ENCODE measurements at places on chromosomes 6 and 20.

DNA sequence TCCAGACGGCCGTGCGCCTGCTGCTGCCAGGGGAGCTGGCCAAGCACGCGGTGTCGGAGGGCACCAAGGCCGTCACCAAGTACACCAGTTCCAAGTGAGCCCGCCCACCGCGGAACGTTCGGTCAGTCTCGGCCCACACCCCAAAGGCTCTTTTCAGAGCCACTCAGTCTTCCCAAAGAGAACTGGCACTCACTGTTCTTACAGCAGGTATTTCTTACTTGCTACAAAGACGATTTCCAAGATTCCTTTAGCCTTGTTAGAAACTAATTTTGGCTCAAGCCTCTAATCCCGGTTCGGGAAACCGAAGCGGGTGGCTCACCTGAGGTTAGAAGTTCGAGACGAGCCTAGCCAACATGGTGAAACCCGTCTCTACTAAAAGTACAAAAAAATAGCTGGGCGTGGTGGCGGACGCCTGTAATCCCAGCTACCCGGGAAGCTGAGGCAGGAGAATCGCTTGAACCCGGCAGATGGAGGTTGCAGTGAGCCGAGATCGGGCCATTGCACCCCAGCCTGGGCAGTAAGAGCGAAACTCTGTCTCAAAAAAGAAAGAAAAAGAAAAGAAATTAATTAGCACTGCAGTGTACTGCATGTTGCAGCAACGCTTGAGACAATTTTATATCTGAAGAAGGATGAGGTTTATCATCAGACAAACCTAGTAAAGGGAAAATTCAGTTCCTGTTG is 73.1 kb downstream of the OR2B2 start:
- peak; percentile 12 for DNase-seq

- no peak for DNase-seq
Observed at GRCh38 chr6:150537491-150537890, 62.2 kb upstream of the PLEKHG1 start.

- no peak for DNase-seq
Observed at GRCh38 chr20:3863317-3863716, 16.7 kb downstream of the MAVS start.

- DNase-seq = no peak
Observed at GRCh38 chr20:38321959-38322598, 18.1 kb downstream of the BPI start.

- no peak for DNase-seq
Observed at GRCh38 chr6:2900821-2901644, 2.1 kb downstream of the SERPINB9 start.

DNA sequence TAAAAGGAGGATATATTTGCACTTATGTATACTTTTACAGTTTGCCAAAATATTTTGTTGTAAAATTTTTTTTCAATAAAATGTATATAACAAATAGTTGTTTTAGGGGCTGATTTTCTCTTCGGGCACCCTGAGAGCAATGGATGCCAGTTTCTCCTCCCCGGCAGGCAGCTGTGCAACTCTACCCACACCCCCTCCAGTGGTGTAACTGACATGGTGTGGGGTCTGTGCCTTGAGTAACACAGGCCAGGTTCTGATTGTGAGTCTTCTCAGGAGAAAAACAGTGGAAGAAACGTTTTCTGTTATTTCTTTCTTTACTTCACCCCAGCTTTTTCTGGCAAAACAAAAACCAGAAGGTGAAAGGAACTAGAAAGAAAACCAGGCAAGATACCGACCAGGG is 6.1 kb downstream of the FOXF2 start:
- DNase-seq = no peak
